ENCODE measurements at places on chromosomes 5 and 9. TPM values are rescaled to one million over a fixed set of nuclear protein-coding genes. Genes with fewer than 3 reads are reported as not detected.

The CNTNAP3 gene
- total RNA-seq = 10.1 TPM

The CER1 gene
- not detected for total RNA-seq

DNA sequence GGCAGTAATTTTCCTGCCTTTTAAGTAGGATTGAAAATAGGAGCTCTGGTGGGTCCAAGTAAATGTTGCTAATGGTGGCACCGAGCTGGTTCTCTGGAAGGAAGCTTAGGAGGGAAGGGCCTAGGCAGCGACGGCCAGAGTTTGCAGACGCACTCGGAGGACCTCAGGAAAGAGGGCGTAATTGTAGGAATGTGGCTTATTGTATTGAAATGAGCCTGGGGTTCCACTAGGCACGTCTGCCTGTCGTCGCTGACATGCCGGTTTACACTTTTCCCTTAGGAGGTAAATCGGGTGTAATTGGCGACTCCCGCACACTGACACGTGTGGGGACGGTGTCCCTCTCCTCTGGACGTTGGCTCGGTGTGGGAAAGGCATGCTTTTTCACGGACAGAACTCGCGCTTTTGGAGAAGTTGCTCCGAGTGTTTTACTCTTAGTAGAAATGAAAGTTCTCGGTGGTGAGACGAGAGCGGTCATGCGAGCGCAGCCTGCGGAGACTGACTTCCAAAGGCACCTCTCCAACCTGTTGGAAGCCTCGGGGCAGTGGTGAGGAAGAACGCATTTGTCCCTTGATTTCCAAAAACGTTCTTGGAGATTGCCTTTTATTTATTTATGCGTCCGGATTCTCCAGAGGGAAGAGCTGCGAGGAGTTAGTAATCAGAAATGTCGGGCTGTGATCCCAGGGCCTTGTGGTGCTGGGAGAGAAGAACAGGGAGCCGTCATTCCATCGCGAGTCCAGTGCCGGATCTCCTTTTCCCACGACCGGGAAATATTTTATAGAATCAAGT, 1.3 kb downstream of the NR4A3 start:
- DNase-seq = no peak

DNA sequence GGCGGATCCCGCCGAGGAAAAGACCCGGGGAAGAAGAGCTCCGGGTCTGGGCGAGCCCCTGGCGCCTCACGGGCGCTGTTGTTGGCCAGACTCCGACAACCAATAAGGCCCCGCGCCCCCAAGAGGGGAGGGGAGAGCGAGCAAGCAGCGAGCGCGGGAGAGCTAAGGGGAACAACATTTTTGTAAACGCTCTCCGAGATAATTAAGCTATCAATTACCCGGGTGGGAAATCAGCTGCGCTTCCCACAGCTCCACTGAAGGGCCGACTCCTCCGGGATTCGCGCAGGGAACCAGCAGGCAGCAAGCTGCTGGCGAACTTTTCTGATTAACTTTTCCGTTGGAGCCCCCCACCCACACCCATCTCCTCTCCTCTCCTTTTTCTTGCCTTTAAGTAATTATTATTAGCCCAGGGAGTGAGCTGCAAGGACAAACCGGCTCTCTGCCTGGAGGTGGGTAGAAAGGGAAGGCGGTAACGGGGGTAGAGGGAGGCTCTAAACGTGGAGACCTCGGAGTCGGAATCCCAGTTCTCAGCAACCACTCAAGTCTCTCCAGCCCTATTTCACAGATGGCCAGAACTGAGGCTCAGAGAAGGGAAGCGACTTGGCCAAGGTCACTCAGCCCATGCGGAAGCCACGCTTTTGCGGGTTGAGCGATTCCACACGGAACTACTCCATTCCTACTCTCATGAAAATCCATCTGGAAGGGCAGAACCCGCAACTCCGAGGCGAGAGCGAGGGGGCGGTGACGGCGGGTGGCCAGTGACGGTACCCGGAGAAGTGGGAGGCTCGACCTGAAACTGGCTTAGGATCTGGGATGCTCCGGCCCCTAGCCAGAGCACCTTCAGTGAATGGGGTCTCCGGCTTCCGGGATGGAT, 1.3 kb downstream of the ASTN2 start:
- no peak for DNase-seq

GRCh38 chr5:102277144-102277543, 18.9 kb downstream of the SLCO4C1 start:
- no peak for DNase-seq

All from Right ventricle myocardium superior (tissue), 1 donor.